ENCODE measurements at places on chromosomes 1 and 21. TPM values are rescaled to one million over a fixed set of nuclear protein-coding genes. Genes with fewer than 3 reads are reported as not detected.

DNA sequence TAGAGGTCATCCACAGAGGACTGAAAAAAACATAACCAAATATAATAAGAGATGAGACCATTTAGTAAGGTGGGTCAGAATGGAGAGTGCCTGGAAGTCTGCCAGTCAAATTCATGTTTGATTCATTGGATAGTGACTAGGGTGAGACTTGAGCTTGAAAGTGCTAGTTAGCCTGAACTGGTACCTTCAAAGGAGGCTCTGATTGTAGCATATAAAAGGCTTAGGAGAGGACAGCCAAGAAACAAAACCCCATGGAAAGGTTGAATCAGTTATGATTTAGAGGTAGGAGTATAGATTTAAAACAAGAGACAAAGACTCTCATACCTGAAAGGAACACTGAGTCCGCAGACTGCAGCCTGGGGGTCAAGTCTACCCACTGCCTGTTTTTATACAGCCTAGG, 44.4 kb upstream of the LRRC8C start:
- H3K27me3 ChIP-seq, result no peaks in the 10 kb centered on the region
- H3K4me3 ChIP-seq, result no peak overlapping the region
- H3K27ac ChIP-seq, result no peak overlapping the region
- H3K36me3 ChIP-seq, result peaks cover 29% of the 10 kb centered on the region
- no peak for DNase-seq

GRCh38 chr21:35128536-35128935, 79.4 kb upstream of the RUNX1 start:
- H3K4me1 ChIP-seq, result no peaks in the 10 kb centered on the region
- no peak for DNase-seq
- no peaks in the 10 kb centered on the region for H3K27me3 ChIP-seq
- H3K4me3 ChIP-seq, result no peak overlapping the region
- no peaks in the 10 kb centered on the region for H3K36me3 ChIP-seq

GRCh38 chr1:210726621-210727020, 397.9 kb downstream of the HHAT start:
- no peak overlapping the region for H3K27ac ChIP-seq
- H3K4me3 ChIP-seq, result no peak overlapping the region
- no peaks in the 10 kb centered on the region for H3K27me3 ChIP-seq
- no peaks in the 10 kb centered on the region for H3K36me3 ChIP-seq
- no peak for DNase-seq
- no peaks in the 10 kb centered on the region for H3K4me1 ChIP-seq

DNA sequence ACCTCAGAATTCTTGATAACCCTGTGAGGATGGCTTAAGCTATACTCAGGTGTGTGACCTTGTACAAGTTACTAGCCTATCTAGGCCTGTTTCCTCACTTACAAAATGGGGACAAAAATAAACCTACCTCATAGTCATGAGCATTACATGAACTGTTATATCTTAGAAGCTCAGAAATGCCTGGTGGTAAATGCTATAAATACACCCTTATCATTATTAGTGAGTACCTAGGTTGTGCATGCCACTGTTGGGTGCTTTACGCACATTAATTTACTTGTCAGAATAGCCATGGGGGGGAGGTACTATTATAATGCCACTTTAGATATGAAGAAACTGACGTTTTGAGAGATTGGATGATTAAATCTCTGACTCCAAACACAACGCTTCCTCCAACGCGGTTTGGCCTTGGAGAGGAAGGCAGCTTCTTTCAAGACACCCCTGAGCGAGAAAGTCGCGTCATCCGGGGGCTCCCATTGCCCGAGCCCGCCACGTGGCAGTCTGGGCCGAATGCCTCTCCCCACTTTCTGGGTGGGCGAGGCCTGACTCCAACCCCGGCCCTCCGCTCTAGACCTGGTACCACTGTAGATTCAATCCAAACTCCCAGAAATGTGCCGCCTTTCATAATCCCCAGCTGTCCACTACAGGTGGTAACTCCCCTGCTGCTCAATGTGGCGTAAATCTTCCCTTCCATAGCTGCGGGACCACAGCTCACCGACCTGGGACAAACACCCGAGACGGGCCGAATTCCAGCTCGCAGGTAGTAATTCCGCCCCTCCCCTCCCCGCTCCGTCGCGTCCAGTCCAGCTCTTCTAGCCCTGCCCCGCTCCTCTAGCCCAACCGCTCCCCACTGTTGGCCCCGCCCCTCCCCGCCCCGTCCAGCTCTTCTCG, 771 bp upstream of the RAD54L start:
- peak overlapping the region; percentile 67 for H3K4me3 ChIP-seq
- peaks cover 14% of the 10 kb centered on the region for H3K4me1 ChIP-seq
- H3K27ac ChIP-seq, result peak overlapping the region; percentile 72
- no peaks in the 10 kb centered on the region for H3K27me3 ChIP-seq

DNA sequence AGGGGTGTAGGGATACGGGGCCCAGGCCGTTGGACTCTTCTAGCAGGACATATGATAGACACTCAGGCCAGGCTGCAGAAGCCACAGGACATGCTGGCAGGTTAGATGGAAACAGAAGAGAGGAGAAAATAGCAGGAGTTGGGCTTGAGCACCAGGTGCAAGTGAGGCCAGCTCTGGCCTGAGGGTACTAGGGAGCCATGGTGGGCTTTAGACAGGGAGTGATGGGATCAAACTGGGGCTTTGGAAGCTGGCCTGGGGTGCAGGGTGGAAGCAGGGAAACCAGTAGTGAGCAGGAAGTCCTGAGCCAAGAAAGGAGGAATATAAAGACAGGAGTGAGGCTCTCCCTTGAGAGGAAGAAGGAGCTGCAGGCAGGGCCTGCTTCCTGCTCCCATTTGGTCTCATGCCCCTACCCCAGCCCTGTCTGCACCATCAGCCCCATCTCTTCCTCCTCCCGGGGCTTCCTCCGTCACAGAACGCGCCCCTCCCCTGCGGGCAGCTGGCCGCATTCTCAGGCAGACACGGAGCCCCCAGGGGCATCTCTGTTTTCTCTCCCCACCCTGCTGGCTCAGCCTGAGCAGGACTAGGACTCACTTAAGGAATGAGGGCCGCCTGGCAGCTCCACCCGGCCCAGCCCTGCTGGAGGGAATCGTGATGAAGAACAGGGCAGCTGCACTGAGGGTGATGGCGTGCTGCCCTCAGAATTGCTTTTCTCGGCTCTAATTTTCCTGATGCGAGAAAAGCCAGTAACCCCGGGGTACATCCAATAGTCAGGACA, 165.5 kb upstream of the TMEM51 start:
- no peaks in the 10 kb centered on the region for H3K27me3 ChIP-seq
- H3K4me3 ChIP-seq, result no peak overlapping the region
- H3K36me3 ChIP-seq, result no peaks in the 10 kb centered on the region
- no peak for DNase-seq
- no peak overlapping the region for H3K27ac ChIP-seq

RNU1-1 gene
- 6,622 TPM for total RNA-seq

TRABD2B gene
- total RNA-seq, result 1.2 TPM

FCRL4 gene
- not detected for total RNA-seq
